ENCODE measurements at places on chromosomes 5 and 9. TPM values are rescaled to one million over a fixed set of nuclear protein-coding genes. Genes with fewer than 3 reads are reported as not detected.

GRCh38 chr5:58490402-58491050 lies 709 bp upstream of the GAPT start:
- DNase-seq: peak; percentile 68

PLCXD3 gene
- not detected for total RNA-seq

DNA sequence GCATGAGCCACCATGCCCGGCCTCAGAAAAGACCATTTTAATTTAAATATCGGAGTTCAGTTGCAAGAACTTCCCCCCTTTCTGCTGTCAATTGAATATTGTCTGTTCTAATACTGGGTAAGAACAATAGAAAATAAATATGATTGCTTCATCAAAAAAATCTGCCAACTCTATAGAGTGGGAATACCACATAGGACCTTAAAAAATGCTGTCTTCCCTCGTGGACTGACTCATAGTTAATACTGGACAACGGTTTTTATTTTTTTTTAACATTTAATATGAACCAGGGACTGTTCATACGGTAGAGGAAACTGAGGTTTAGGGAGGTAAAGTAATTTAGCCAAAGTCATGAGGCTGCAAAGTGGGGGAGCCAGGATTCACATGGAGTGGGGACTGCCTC lies 9.7 kb downstream of the ZNF462 start:
- no peak for DNase-seq

ECSCR gene
- total RNA-seq: not detected

DNA sequence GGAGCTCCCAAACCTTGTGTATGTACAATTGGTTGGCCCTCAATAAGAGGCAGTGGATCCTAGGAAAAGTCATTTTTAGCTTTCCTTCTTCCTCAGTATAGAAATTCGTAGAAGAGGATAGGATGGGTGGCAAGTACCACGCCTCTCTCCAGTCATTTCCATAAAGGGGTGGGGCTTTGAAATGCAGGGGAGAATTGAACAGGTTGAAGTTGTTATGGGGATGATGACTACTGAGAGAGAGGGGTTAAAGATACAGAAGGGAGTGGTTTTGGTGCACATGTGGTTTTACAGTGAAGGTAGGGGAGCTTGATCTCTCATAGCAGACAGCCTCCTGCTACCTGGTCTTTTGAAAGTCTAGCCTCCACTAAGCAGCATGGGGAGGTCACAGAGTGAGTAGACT lies 54.4 kb upstream of the FAM120AOS start:
- no peak for DNase-seq

Measured in OCI-LY7 (cell line).